GM12865 (cell line): ENCODE measurements at places on chromosomes 5 and 9.

DNA sequence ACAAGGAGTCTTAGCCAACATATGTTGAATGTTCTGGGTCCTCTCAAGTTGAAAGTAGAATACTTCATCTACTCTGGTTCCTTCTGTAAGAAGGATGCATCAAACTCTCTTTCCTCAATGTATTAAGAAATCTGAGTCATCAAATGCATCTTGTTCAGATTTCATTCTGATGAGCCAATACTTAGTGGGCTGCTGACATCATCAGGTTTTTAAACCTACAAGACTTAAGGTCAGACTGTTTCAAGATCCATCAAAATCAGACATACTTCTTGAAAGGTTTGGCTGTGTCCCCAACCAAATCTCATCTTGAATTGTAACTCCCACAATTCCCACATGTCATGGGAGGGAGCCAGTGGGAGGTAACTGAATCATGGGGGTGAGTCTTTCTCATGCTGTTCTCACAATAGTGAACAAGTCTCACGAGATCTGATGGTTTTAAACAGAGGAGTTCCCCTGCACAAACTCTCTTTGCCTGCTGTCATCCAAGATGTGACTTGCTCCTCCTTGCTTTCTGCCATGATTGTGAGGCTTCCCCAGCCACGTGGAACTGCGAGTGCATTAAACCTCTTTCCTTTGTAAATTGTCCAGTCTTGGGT, 168.8 kb downstream of the RAPGEF6 start:
- no peak for DNase-seq

GRCh38 chr9:3240656-3241268, 285.0 kb downstream of the RFX3 start:
- DNase-seq = peak; percentile 85

DNA sequence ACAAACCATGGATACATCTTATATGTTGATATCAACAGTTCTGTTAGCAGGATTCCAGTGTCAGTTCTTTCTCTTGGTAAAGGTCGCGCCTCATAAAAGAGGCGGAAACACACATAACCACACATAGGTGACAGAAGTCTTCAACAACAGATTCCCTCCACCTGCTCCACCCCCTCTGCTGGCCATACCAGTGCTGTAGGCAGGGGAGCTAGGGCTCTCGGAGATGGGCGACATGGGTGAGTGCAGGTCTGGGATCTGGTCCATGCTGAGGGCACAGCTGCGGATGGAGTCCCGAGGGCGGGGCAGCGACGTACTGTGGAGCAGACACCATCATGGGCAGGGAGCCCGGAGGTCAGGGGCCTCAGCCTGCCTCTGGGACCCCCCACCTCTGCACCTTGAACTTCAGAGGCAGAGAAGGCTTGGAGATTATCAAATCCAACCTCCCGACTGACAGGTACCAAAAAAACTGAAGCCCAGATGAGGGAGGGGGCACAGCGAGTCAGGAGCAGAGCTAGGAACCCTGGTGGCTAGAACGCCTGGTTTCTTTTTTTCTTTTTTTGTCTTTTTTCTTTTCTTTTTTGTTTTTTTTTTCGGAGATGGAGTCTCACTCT, 12.0 kb upstream of the TOR2A start:
- DNase-seq = no peak

DNA sequence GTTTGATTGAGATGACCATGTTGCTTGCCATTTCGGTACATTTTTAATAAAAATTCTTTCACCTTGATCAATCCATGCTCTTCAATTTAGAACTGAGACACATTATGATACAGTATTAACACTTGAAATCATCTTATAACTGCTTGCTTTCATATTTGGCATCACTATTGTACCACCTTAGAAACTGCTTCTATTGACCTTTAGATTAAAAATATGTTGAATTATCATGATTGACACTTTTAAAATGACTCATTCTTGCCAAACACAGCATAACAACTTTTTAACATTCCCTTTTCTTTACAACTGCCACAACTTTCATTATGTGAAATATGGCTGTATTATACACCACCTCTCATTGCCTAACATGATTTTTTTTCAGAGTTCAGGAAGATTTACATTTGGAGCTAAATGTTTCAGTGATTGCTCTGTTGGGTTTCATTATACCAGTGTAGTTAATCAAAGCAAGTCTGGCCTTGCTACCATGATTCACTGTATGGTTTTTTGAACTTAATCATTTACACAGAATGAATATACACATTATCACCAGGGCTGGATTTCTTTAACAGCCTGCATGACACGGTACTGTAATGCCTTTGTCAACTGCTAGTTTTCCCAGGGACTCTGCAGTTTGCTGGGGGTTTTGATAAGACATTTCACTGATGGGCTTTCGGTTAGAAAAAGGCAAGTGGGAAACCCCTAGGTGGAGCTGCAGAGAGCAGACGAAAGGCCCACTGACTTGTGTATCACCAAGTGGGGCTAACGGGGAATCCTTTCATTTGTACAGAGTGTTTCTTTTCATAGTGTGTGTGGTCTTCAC, 93.6 kb upstream of the TLE4 start:
- DNase-seq = peak; percentile 54

GRCh38 chr5:82405161-82405560, 127.0 kb upstream of the RPS23 start:
- DNase-seq = no peak

GRCh38 chr5:60377826-60378225, 322.1 kb downstream of the DEPDC1B start:
- DNase-seq = no peak

DNA sequence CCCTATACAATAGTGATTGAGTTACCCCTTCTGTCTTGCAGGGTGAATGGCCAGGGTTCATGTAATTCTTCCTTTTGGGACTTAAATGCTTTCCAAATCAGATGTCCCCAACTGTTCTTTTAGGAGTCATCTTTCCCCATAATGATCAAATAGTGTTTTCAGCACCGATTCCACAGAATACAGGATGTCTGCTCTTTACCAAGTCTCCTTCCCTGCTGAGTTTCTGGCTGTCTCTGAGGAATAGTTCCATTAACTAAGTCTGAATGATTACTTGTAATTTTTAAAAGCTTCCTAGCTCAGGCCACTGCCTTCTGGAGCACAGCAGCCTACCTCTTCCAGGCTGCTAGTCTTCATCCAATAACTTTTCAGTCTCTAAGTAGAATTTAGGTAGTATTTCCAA, 630.7 kb upstream of the ZNF608 start:
- no peak for DNase-seq

DNA sequence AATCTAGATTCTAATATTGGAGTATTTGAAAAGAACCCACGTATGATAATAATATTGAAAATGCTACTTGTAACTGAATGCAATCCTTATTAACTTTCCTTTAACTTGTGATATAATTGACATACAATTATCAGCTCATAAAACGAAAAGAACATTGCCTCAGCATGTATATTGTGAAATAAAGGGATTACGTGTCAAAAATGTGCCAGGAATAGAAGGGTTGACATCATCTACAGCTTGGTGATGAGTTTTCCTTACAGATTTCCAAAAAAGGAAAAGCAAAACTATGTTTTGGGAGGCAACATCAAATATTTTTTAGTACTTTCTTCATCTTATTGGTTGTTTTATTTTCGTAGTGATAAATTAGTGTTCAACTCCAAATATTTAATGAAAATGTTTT, 266.0 kb upstream of the PTGER4 start:
- no peak for DNase-seq

DNA sequence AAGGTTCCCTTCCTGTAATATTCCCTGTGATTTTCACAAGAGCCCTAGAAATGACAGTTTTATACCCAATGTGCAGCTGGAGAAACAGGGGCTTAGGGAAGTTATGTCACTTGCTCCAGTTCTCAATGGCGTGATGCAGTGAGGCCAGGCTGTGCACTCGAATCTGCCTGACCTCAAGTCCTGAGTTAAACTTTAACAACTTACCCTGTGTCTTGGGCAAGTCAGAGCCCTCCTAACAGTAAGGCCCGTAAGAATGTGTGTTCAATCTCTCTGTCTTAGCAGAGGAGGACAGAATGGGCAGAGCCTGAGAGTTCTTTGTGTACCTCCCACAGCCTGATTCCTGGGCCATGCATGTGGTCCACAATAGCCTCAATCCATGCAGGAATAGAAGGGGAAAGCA, 181.1 kb downstream of the TRIM32 start:
- DNase-seq = no peak

- no peak for DNase-seq
Measured at GRCh38 chr5:22088517-22088916, 764.6 kb downstream of the CDH12 start.

DNA sequence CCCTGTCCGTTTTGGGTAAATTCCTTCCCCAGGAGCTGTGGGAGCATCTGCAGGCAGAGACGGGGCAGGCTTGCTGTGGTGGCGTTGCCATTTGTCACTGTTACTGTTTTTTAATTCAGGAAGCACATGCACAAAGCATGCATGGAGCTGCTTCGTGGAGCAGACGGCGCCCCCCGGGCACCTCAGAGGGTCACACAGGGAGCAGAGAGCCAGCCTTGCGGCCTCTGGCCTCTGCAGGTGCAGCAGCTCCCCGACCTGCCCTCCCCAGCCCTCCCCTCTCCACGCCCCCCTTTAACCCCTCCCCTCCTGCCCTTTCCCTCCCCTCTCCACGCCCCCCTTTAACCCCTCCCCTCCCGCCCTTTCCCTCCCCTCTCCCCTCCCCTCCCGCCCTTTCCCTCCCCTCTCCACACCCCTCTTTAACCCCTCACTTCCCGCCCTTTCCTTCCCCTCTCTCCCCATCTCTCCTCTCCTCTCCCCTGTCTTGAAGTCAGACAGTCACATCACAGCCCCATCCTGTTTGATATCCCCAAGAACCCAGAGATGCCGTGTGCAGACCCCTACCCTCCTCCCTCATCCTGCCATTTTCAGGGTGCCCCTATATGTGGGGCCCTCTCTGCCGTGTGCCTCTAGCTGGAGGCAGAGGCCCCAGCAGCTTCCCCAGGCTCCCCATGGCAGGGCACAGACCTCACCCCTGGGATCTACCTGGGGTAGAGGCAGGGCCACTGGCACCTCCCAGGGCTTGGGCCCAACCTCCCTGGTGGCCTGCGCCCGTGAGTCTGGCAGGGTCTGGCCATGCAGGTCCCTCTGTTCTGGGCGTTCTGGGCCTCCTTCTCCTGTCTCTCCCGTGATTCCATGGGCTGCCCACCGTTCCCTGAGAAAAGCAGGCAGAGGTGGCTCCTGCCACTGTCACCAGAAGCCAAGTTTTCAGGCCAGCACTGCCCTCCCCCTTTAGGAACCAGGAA, 29.6 kb upstream of the UBAC1 start:
- DNase-seq = peak; percentile 85

GRCh38 chr5:42597318-42597937, 159.2 kb upstream of the CCDC152 start:
- DNase-seq = no peak

DNA sequence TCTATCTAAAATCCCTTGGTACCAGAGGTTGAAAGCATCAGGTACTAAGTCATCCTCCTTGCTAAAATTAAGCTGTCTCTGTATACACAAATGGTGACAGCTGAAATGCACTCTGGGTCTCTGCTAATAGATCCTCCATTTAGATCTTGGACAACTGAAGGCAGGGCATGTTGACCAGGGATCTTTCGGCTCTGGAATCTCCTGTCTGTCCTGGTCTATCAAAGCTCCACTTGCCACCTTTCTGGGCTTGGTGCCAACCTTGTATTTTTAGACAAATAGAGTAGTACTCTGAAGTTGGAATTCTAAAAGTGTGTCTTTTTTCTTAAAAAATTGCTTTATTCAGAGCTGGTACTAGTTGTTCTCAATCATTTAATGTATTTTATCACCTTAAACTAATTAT, 135.2 kb upstream of the HMHB1 start:
- no peak for DNase-seq

GRCh38 chr5:95773335-95774059, 42.4 kb downstream of the RHOBTB3 start:
- no peak for DNase-seq

- no peak for DNase-seq
Measured at GRCh38 chr9:135402739-135403695, 76.6 kb upstream of the PPP1R26 start.

GRCh38 chr9:134989206-134990065, 71.7 kb upstream of the FCN1 start:
- DNase-seq = no peak

DNA sequence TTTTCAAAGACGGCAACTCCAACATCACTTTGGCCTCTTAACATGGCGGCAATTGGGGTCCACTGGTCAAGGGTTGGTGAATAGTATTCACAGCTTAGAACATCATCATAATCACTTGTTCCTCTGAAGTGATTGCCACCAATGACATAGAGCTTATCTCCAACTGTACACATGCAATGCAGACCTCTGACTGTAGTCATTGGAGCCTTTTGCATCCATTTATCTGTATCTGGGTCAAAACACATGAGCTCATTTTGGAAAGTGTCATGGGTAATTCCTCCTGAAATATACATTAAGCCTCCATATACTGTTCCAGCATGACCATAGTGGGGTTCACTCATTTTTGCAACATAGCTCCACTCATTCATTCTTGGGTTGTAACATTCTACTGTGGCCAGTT, 2.0 kb downstream of the KLHL9 start:
- DNase-seq = no peak

DNA sequence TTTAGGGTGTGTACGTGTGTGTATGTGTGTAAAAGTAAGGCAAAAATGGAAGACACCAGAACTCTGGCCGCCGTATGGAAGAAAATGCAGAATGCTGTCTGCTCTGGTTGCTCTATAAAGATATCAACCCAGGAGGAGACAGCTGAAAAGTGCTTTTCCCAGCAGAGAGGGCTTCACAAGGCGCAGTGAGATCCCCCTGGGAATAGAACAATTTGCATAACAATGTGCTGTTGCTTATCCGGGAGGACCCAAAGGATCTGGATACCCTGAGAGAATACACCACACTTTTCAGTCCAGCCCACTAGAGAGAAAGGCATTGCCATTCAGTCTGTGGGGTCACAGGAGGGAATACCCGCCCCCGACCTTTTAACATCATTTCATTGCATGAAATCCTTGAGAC, 230.6 kb downstream of the EBF1 start:
- no peak for DNase-seq

GRCh38 chr9:73753171-73753570, 601.5 kb downstream of the ANXA1 start:
- DNase-seq = no peak

- DNase-seq = peak; percentile 37
Measured at GRCh38 chr5:98031496-98031895, 742.0 kb upstream of the RGMB start.
